ENCODE measurements at places on chromosomes 3 and 15.

- no peak for DNase-seq
Measured at GRCh38 chr3:171821044-171821443, 10.8 kb upstream of the PLD1 start.

GRCh38 chr3:157460253-157460652 is 23.6 kb downstream of the PTX3 start:
- DNase-seq: peak; percentile 71

- DNase-seq: peak; percentile 85
Measured at GRCh38 chr3:14431917-14432834, 29.8 kb downstream of the SLC6A6 start.

- DNase-seq: no peak
Measured at GRCh38 chr15:100053474-100054121, 288.2 kb downstream of the ADAMTS17 start.

DNA sequence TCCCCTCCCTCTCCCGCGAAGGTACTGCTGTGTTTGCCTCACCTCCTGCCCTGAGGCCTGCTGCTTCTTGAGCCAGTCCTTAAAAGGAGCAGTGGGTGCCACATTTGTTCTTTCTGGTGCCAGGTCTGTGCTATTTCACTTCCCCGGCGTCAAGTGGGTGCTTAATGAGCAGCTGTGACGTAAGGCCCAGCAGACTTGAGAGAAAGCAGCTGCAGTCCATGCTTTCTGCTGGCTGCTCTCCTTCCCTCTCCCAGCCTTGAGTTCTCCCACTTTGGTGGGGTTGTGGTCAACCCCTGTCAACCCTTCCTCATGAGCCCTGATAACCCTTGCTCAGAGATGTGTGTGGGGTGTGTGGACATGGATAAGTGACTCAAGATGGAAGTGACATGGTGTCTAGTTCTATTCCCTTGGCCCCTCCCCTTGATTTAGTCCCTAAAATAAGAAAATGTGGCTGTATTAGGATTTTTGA is 6.9 kb downstream of the INAFM2 start:
- no peak for DNase-seq

GRCh38 chr3:10713656-10714055 is 102.4 kb upstream of the SLC6A11 start:
- DNase-seq: no peak

GRCh38 chr15:98518823-98519561 is 129.3 kb upstream of the IGF1R start:
- DNase-seq: peak; percentile 55

DNA sequence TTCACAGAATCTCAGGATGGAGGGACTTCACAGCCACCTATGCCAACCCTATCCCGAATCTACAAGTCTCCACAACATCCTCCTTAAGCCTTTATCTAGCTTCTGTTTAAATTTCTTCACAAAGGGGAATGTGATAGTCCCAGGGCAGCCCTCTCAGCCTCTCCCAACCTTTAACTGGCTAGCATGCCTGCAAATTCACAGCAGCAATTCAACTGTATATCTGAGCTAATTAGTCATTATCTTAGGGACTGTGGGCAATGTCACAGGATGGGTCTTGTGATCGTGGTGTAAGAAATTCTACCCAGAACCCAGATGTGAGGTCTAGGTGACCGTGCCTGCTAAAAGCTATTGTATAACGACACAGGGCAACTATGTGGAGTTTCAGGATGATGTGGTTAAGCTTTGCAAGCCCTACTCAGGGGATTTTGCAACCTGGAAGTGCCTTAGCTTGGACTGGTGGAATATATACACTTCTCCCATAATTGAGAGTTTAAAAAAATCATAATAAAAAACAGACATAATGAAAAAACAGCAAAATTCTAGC is 65.5 kb upstream of the FBN1 start:
- DNase-seq: no peak

GRCh38 chr3:13266005-13266404 is 154.1 kb downstream of the NUP210 start:
- DNase-seq: no peak

- DNase-seq: no peak
Measured at GRCh38 chr15:34122771-34123183, 20.9 kb downstream of the PGBD4 start.

GRCh38 chr3:30458376-30459171 is 147.8 kb upstream of the TGFBR2 start:
- DNase-seq: no peak

- DNase-seq: no peak
Measured at GRCh38 chr3:11989383-11990038, 14.7 kb upstream of the SYN2 start.

DNA sequence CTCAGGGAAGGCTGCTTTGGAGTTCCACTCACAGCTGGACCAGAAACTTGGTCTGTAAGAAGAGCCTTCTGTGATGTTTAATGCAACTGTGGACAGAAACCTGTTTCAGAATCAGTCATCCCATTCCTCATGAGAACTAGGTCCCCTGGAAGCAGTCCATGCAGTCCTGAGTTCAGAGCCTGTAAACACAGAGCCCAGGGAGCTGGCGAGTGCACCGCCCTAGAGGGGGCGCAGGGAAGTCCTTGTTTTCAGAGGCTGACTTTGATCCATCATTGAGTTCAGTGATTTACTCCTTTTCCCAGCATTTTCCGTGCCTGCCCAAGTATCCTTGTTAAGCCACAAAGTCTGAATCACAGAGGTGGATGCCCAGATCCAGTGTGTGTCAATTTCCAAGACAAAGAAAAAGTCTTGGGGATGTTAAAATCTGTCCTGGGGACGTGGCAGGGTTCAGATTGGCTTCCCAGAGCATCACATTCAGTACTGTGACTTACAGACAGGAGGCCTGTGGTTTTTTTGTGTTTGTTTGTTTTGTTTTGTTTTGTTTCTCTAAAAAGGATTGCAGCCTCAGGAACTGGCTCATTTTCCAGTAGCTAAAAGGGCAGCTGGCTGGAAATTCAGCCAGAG is 9.8 kb upstream of the TXNRD3 start:
- DNase-seq: no peak

Measured in HS-27A (cell line).